Retinal pigment epithelial cell (primary cell): ENCODE measurements at places on chromosomes 12 and 14.

DNA sequence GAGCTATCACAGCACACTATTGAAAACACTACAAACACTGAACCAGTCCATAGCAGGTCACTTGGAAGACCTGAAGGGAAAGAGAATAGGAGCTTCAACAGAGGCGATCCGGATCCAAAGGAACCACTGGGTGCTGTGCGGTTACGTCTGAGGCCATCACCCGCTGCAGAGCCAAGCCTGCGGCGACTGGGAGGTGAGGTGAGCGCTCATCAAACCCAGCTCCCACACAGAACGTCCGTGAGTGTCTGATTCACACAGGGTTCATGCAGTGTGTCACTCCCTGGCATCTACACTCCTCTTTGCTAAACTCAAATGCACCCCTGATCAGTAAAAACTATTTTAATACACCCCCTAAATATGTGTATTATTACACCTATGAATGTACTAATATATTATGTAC is 64.1 kb downstream of the TMEM132D start:
- no peak for DNase-seq

- no peak for DNase-seq
Observed at GRCh38 chr12:101802486-101802885, 28.3 kb downstream of the GNPTAB start.

- DNase-seq, result no peak
Observed at GRCh38 chr12:71661977-71662530, 1.6 kb downstream of the ZFC3H1 start.

DNA sequence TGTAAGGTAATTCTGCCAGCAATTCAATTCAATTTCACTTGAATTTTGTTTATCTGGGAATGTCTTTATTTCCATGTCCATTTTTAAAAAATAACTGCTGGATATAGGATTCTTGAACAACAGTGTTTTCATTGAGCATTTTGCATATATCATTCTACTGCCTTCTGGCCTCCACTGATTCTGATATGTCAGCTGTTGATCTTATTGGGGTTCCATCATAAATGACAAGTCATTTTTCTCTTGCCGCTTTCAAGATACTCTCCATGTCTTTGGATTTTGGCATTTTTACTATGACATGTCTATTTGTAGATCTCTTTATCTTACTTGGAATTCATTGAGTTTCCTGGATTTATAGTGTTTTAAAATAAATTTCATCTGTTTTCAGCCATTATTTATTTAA is 180.5 kb upstream of the LMNTD1 start:
- no peak for DNase-seq
